Activated CD4-positive, alpha-beta T cell treated with anti-CD3 and anti-CD28 coated beads, Interleukin-2, Interleukin-4, amounts not matched to agents 100 ng/mL and 50 ng/mL, durations not matched to agents 16 hours and 8 hours (primary cell): ENCODE measurements at places on chromosomes 5 and 9.

GRCh38 chr9:109497226-109498153 is 617 bp downstream of the PTPN3 start:
- DNase-seq, result no peak

DNA sequence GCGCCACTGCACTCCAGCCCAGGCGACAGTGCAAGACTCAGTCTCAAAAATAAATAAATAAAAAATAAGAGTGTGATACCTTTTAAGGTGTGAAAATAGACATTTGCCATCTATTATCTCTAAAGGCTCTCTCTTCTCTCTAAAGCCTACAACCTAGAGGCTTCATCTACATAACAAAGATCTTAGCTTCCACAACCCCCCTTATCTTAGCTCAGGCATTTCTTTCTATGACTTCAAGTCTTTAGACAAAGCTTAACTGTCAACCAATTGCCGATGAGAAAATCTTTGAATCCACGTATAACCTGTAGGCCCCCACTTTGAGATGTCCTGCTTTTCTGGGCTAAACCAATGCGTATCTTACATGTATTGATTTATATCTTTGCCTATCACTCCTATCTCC is 64.9 kb upstream of the ADAMTS19 start:
- DNase-seq, result no peak

DNA sequence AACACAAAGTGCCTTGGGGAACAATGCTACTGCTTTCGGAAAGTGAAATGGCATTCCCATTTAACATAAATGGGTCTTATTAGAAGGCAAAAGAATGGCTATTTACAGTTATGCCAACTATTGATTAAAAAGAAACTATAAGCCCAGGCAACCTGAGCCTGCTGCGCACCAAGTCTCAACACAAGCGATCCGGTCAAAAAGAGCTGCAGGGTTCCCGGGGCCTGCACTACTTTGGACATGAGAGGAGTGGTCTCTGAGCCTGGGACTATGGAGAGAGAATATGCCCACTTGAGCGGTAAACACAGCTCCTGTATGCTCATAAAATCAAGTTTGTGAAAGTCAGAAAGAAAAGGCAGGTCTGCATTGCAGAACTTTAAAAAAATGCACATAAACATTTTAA is 660.7 kb downstream of the EFNA5 start:
- no peak for DNase-seq

GRCh38 chr5:62315376-62316175 is 9.6 kb downstream of the KIF2A start:
- no peak for DNase-seq

GRCh38 chr9:123251741-123252140 is 16.6 kb downstream of the STRBP start:
- no peak for DNase-seq

DNA sequence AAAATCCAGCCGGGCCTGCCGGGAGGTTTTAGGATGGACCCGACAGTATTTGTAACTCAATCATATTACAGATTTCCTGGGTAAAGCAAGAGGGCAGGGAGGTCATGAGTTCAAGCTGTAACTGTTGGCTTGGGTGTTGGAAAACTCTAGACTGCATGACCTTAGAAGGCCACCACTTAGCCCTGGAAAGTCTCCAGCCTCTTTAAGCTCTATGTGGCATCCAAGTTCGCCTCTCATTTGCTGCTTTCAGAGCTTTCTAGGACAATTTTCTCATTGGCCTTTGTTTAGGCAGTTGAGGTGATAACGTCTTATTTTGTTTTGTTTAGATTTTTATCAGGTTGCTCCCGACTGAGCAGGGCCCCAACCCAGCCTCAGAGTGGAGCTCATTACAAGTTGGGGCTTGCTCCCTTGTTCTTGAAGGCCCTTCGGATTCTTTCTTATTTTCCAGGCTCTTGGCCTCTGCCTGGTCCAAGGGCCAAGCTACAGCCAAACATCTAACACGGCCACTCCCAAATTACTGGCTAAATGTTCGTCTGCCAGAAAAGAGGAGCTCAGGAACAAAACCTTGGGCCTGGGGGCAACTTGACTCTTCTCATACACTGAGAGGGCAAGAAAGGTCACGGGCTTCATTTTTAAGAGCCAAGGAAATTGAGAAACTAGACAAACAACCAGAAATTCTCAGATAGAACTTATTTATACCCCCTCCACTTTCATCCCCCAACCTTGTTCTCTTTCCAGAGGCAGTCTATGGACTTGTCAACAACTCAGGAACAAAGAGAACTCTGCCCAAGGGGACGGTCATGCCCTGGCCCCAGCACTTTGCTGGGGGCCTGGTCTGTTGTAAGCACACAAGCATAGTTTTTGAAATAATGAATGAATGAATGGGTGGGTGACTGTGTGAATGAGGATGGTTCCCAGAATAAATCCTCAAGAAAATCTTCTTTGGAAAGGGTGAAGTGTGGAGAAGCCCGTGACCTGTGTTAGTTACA is 526.9 kb downstream of the BNC2 start:
- no peak for DNase-seq

GRCh38 chr9:71984831-71985281 is 73.4 kb downstream of the C9orf85 start:
- DNase-seq, result no peak

DNA sequence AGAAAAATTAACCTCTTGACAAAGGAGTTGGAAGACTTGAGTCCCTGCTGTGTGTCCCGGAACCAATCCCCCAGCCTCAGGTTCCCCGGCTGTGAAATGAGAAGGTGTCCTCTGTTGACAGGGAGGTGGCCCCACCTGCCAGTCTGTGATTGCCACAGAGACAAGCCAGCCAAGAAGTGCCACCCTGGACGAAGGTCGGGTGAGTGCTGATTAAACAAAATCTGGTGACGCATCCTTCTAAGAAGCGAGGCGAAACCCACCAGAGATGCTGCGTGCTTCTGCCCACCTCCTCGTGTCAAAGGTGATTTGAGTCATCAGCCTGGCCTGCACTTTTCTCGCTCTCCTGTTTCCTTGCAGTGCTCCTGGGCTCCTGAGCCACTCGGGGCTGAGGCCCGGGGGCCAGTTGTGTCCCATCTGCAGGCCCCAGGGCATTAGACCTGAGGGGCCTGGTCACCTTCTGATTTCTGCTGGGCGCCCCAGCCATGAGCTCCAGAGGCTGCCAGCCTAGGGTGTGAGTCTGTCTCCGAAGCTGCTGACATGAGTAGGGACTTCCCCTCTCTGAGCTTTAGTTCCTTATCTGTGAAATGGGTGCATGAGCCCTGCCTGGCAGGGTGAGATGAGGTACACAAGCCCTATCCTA is 28.7 kb downstream of the NEK6 start:
- peak; percentile 91 for DNase-seq

DNA sequence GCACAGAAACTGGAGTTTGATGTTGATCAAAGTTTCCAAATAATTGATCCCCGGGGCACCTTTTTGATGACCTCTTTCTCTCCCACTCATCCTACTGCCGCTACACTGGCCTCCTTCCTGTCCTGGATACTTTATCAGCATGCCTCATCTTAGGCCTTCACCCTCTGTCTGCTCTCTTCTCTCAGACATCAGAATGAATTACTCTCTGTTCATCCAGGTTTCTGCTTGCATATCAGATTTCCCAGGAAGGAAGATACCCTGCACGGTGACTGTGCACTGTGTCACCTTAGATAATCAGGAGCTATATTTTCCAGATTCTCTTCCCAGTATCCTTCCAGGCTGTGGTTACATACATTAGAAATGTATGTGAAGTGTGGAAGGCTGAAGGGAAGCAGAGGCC is 397.0 kb downstream of the DIRAS2 start:
- DNase-seq, result no peak

DNA sequence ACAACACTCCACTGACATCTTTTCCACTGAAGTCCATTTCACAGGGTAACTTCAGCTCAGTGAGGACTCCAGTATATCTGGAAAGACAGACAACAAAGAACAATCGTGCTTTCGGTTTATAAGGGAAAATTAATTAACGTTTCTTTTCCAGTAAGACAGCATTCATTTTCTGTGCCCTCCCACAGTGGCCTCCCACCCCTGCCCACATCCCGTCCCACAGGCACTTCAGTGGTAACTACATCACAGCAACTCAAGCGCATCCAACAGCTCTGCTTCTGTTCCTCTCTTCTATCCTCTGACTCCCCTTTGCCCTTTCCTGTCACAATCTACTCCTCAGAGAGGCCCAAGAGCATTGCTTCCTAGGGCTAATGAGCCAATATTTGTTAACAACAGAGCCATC is 40.3 kb downstream of the GLDC start:
- peak; percentile 15 for DNase-seq

DNA sequence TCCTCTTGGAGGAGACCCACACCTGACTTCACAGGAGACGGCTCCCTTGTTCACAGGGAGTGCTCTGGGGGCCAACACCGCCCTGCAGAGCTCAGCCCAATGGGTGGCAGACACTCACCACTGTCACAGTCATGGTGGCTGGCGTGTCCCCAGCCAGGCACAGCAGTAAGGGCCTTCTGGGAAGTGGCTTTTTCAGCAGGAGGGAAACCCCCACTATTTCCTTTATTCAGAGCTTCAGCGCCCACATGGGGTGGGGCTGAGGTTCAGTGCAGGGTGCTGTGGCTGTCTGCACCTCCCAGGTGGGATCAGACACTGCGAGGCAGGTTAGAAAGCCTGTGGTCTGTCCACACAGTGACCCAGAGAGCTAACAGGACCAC is 3.6 kb upstream of the SNAPC4 start:
- peak; percentile 84 for DNase-seq

DNA sequence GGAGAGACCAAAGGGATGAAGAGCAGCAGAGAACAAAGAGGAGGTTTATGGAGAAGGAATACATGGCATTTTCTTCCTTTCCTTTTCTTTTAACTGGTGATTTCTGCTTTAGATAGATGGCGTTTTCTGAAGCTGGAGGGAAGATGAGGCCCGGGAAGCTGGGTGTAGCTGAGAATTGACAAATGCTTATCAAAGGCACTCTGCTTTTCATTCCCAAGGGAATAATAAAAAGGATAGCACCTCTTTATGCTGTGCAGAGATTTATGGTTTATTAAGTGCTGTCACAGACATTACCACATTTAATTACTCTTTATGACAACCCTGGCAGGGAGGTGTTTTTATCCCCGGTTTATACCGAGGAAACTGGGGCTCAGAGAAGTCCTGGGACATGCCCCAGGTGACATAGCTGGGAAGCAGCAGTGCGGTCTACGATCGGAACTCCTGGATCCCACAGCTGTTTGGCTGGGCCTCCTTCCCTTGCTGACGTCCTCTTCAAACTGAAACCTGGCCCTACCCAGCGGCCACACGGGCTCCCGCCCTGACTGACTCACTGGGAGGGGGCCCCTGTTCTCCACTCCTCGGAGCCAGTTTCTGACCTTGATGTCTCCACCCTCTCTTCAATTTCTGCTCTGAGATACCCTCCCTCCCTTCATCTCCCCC is 8.2 kb upstream of the EPB41L4B start:
- no peak for DNase-seq

DNA sequence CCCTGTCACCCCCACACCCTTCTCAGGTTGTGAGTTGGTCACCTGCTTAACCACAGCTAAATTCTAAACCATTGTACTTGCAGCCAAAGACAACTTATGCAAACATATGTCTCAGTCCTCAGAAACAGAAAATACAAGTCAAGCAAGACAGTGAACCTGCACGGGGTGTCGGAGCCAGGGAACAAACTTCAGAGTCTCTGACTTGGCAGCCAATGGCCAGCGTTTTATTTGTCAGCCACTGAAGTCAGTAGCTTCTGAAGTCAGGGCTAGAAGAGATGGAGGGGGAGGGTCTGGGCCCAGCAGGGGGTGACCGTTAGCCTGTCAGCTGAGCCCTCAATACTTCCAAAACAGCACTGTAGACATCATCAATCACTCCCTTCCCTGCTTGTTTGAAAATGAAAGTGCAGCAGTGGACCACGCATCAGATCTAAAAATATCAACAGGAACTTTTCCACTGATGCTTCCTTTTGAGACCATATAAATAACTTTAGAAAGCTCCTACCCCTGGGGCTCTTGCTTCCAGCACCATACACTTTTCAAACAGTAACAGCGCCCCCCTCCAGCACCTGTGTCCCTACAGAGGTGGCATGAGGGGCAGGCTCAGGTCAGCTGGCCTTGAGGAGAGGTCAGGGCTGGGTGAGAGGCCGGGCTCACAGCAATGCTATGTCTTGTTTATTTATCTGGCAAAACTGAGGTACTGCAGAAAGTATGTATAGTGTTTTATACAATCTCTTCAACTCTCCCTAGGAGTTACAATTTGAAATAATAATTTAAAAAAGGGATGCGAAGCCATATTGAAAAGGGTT is 142.5 kb downstream of the ACER2 start:
- no peak for DNase-seq

DNA sequence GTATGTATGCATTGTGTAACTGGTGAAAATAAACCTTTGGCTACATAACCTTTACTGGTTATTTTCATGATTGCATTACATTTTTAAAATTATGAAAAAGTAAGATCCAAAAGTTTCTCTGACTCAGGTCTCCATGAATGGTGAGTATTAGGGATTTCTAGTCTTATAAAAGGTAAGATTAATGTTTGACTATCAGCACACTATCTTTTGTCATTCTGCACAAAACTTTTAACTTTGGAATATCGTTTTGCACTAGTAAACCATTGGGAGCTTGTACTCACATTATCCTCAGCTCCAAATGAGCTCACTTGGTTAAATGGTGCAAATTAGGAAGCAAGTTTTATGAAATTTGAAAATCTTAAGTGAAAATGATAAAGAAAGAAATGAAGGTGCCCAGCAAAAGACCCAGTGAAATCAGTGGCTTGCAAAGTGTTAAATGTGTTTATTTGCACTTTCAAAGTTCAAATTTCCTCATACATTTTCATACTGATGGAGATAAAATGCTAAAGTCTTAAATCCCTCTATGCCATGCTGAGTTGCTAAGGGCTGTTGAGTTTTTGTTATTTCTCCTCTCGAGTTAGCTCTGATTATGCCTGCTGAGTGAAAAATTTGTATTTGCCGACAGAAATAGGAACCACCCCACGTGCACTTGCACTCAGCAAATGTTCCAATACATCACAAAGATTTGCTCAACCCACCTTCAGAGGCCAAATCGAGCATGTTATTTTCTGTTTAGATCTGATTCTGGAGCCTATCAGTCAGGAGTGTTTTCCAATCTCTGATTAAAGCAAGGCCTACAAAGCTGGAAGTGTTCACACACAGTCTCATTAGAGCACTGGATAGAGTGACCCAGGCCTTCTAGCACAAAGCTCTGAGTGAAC is 885.7 kb downstream of the NR2F1-AS1 start:
- no peak for DNase-seq

GRCh38 chr5:56848206-56848605 is 32.9 kb downstream of the MAP3K1 start:
- no peak for DNase-seq

GRCh38 chr5:140168371-140168770 is 6.6 kb upstream of the CYSTM1 start:
- no peak for DNase-seq

DNA sequence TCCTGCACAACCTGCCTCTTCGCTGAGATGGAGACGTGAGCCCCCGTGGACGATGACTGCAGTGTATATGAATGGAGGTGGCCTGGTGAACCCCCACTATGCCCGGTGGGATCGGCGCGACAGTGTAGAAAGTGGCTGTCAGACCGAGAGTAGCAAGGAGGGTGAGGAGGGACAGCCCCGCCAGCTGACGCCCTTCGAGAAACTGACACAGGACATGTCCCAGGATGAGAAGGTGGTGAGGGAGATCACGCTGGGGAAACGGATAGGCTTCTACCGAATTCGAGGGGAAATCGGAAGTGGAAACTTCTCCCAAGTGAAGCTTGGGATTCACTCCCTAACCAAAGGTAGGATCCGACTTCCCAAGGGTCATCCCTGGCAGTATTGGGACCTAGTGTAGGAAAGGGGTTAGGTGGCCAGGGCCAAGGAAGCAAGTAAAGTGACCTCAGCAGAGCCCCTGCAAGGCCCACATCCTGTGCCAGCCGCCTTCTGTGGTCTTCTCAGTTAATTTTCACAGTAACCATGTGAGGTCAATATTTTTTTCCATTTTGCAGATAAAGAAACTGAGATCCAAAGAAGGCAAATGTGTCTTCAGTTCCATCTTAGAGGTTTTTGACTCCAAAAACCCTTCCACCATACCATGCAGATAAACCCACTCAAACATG is 53.8 kb downstream of the NIM1K start:
- no peak for DNase-seq
